Activated CD8-positive, alpha-beta memory T cell treated with anti-CD3 and anti-CD28 coated beads, Interleukin-2, amount 50 U/mL, for 4 hours (primary cell): ENCODE measurements at places on chromosomes 7 and 10.

- peak; percentile 47 for DNase-seq
Measured at GRCh38 chr7:149883452-149883861, 9.7 kb downstream of the ATP6V0E2 start.

GRCh38 chr7:11737723-11738122 is 94.3 kb downstream of the THSD7A start:
- DNase-seq = no peak

DNA sequence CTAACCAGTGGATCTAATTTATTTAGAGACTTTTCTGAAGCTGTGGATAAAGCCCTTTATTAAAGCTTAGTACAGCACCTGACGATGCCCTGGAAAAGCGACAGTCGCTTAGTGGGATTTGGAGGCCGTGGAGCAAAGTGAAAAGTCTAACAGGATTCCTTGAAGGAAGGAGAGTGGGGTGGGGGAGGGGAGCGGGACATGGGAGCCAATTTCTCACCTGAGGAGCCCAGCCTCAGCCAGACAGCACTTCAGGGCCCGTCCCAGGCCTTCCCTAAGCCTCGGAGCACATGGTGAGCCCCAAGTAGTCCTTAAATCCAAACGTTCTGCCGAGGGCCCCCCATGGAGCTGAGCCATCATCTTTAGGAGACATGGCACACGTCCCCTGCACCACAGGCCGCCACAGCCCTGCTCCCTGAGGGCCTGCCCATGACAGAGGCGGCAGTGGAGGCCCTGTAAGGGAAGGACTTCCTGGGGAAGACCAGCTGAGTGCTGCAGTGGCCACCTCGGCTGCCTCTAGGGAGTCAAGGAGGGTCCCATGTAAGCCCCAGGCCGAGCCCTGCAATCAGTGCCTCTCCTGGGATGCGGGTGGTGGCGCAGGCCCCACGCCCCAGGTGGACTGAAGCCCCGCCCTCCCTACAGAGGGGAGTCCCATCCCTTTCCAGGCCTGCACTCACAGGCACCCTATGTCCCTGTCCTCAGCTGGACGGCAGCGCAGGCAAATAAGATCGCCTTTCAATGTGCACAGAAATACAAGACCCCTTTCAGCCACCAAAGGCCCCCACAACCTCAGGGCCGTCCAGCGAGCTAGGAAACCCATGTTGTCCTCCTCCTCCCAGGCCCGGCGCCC is 187.0 kb downstream of the MAD1L1 start:
- DNase-seq = no peak

- DNase-seq = no peak
Measured at GRCh38 chr7:158740013-158740656, 35.5 kb upstream of the NCAPG2 start.

DNA sequence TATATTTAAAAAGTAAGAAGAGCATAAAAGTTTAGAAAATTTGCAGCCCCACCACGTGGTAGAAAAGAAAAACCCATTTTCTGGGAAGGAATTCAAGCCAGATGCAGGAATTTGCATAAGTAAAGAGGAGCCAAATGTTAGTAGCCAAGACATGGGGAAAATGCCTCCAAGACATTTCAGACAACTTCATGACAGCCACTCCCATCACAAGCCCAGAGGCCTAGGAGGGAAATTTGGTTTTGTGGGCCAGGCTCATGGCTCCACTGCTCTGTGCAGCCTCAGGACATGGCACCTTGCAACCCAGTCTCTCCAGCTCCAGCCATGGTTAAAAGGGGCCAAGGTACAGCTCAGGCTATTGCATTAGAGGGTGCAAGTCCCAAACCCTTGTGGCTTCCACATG is 411.9 kb downstream of the THSD7A start:
- no peak for DNase-seq

- no peak for DNase-seq
Measured at GRCh38 chr7:138169441-138169851, 93.2 kb downstream of the AKR1D1 start.

GRCh38 chr10:35874311-35875015 is 232.4 kb upstream of the FZD8 start:
- no peak for DNase-seq

DNA sequence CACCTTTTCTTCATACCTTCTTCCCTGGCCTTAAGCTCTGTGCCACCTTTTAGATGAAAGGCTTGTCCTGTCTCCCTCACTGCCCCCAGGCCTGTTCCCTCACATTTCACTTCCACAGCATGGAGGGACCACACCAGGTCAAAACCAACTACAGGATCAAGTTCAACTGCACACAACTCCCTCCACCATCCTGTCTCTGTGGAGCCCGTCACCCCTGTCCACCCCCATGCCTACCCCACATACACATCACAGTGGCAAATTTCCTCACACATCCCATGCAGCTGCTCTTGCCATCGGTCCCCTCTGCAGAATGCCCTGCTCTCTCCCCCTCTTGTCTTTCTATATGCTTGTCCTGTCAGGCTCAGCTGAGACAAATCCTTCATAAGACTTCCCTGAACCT is 154.1 kb downstream of the USP6NL start:
- no peak for DNase-seq

GRCh38 chr10:7541137-7542087 is 125.4 kb downstream of the ITIH5 start:
- DNase-seq = no peak

DNA sequence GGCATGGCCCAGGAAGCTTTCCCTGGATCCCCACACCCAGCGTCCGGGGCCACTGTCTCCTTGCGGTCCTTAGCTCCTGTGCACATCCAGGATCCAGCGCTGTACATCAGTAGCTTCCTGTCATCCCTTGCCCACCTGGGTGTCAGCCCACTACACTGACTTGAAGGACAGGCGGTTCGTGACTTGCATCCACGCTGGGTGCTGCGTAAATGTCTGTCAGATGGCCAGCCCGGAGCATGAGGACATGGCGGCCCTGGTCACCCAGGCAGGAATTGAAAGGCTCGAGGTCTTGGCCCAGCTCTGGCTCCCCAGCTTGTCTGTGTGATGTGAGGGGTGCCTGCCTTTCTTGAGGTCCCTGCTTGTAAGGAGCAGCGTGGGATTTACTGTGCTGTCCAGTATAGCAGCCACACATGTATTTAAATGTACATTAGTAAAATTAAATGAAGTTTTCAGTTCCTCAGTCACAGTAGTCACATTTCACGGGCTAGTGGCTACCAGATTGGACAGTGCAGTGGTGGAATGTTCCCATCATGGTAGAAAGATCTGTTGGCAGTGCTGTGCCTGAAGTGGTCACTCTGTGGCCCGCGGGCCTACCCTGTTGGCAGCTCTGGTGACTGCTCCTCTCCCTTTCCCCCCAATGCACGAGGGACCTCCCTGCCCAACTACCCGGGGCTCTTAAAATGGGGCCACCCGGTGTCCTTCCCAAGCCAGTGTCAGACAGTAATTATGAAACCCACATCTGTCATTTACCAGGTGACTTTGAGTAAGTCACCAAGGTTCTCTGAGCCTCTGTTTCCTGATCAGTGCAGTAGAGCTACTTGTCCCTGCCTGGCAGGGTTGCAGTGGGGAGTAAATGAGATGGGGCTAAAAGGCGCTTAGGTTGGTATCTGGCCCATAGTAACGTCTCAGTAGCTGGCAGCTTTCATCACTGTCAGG is 97.8 kb upstream of the PPIF start:
- DNase-seq = no peak

- no peak for DNase-seq
Measured at GRCh38 chr10:78049851-78050250, 16.2 kb downstream of the RPS24 start.

DNA sequence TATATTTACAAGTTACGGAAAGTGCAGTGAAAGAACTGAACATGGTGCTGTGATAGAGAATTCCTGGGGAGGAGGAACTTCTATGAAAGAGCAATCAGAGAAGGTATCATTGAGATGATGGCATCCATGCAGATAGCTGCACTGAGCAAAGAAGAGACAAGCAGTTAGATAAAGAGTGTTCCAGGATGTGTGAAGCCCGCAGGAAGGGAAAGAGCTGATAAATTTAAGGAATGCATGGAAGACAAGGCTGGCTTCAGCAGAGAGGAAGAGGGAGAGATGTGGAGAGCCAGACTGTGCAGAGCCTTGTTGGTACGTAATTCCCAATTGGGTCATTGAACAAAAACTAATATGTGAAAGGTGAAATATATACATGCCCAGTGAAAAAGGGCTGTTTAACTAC is 538.9 kb downstream of the INHBA start:
- DNase-seq = no peak

DNA sequence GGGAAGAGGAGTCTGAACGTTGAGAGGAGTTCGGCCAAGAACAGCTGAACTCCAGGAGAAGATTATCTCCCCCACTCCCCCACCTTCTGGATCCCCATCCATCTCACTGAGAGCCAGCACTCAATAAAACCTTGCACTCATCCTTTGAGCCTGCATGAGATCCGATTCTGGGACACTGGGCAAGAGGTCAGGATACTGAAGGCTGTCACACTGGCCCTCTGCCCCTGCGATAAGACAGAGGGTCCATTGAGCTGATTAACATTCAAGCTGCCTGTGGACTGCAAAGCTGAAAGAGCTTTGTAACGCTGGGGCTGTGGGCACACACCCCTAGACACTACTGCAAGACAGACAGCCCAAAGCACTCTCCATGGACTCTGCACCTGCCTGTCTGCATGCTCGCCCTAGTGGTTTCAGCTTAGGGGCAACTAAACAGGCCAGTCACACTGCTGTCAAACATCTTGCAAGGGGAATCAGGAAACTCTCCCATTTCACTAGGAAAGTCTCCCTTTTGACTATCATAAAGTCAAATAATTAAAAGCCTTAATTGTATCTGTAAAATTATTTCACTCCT is 42.3 kb upstream of the CNTNAP2 start:
- no peak for DNase-seq

GRCh38 chr7:6504996-6505395 is 46.3 kb downstream of the GRID2IP start:
- no peak for DNase-seq

- DNase-seq = no peak
Measured at GRCh38 chr10:132063432-132063831, 2.3 kb upstream of the JAKMIP3 start.

GRCh38 chr7:33964417-33965182 is 59.3 kb downstream of the BMPER start:
- DNase-seq = no peak

- no peak for DNase-seq
Measured at GRCh38 chr10:8130973-8131911, 76.8 kb downstream of the GATA3 start.

DNA sequence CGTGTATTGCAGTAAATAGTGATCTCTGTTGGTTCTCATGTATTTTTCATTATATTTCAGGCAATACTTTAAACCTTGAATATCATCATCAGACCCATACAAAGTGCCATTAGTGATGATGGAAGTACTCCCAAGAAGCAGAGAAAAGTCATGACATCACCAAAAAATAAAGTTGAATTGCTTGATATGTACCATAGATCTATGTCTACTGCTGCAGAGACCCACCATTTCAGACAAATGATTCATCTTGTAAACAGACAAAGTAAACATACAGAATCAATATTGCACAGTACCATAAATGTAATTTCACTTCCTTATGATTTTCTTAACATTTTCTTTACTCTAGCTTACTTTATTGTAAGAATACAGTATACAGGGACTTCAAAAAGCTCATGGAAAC is 347.8 kb downstream of the IPMK start:
- DNase-seq = no peak

- no peak for DNase-seq
Measured at GRCh38 chr7:70711452-70711851, 420.5 kb upstream of the GALNT17 start.

DNA sequence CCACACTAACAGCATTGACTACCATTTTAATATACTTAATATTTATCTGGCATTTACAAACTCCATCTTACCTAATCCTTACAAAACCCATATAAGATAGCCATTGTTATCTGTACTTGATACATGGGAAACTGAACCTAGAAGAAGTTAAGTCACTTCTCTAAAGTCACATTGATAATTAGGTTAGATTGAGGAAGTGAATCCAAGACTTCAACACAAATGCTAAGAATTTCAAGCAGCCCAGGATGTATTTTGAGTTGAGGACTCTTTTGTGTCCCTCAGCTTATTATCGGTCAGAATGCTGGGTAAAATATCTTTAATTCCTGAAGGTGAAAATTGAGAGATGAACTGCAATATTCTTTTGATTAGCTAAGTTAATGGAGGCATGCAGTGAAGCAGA is 465.5 kb downstream of the PHTF2 start:
- DNase-seq = no peak

DNA sequence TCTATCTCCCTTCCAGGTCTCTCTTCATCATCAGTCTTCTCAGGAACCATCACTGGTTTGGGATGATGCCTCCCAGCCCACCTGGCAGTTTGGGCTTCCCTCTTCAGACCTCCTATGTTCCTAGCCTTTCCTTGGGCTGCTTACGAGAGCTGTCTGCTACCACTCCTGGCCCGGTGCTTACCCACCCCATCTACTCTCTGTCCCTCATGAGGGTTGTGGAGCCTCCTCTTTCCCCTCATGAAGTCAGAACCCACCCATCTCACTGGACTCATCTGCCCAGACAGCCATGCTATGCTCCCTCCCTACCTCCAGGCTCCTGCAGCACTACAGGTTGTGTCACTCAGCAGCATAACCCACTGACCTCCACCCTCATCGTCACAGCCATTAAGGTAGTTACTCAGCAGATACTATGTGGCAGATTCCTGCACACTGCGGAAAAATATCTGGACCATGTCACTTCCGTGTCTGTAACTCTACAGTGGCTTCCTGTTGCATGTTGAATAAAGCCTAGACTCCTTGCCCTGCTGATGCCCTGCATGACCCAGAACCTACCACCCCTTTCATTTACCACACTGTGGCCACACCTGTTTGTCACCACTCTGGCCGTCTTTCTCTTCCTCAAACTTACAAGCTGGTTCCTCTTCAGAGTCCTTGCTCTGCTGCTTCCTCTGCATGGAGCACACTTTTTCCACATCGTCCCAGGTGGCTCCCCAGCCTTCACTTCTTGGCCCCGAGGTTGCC is 2.0 kb downstream of the DBNL start:
- no peak for DNase-seq

DNA sequence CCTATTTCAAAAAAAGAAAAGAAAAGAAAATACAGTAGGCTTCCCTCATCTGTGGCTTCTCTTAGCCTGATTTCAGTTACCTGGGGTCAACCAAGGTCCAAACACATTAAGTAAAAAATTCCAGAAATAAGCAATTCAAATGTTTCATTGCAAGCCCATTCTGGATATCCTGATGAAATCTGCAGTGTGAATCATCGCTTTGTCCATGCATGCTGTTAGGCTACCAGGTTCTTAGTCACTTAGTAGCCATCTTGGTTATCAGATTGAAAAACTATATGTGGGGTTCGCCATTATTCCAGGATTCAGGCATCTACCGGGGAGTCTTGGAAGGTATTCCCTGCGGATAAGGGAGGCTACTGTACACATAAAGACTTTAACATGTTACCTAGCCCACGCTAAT is 991 bp upstream of the FAM204A start:
- no peak for DNase-seq

DNA sequence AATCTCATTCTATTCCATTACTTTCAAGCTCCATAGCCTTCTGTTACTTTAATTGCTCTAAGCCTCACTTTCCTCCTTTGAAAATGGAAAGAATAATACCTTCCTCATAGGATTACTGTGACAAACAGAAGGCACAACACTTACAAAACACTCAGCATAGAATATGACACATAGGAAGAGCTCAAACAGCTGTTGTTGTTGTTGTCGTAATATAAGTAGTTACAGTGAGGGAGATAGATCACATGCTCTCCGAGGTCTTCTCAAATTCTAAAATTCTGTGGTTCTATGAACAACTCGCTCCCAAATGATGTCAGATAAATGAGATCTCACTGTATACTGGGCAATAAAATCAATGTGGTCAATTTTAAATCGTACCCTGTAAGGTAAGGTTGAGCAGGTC is 1049.3 kb upstream of the C7orf33 start:
- no peak for DNase-seq

- no peak for DNase-seq
Measured at GRCh38 chr10:4541292-4541691, 284.7 kb upstream of the AKR1E2 start.
